ENCODE measurements at places on chromosomes 13 and 19.
A peak's percentile ranks its signal among the peaks of the same experiment; 100 is the strongest.

GRCh38 chr13:45332036-45332830 is 8.8 kb downstream of the TPT1 start:
- DNase-seq, result peak; percentile 89

GRCh38 chr19:56993851-56994250 is 125.9 kb upstream of the USP29 start:
- no peak for DNase-seq

DNA sequence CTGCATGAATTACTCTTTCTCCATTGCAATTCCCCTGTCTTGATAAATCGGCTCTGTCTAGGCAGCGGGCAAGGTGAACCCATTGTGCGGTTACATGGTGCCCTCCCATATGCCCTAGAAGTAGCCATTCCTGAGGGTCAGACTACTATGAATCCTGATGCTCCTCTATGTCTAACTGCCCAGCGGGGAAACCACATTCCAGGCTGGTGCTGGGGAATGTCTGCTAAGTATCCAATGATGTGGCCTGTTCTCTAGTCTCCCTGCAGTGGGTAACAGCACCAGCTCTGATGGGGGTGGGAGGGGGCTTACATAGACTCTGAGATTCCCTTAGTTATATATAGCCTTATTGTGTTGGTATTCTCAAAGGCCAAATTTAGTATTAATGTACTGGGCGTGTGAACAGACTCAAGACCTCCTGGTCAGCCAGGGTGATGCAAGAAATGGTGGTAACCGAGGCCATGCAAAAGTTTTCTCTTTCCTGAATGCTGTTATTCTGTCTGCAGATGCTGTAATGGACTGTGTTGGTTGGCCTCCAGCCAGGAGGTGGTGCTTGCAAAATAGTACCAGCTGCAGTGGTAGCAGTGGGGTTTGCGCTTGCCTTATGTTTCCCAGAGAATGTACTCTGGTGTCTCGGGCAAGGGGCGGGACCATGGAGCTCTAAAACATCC is 564.8 kb upstream of the SLITRK1 start:
- DNase-seq, result peak; percentile 15

DNA sequence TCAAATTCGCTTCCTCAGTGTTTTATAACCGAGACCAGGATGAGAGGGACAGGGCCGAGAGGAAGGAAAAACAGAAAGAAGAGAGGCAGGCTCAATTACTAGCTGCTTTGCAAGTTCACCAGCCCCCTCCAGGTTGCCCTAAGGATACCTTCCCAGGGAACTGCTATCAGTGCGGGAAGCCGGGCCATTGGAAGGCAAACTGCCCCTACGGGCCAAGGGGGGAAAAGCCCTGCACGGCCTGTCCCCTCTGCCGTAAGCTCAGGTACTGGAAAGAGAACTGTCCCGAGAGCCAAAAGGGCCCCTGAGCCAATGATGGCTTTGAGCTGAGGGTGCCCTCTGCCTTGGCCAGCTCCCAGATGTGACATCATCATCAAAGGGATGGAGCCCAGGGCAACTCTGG is 3.2 kb upstream of the ERVV-1 start:
- DNase-seq, result no peak

- DNase-seq, result peak; percentile 21
These were observed 63.8 kb upstream of the RXFP2 start for GRCh38 chr13:31675440-31675953.

GRCh38 chr19:50708179-50708879 is 11.3 kb downstream of the SHANK1 start:
- no peak for DNase-seq

GRCh38 chr19:44592451-44592890 is 20.9 kb upstream of the IGSF23 start:
- DNase-seq, result no peak

DNA sequence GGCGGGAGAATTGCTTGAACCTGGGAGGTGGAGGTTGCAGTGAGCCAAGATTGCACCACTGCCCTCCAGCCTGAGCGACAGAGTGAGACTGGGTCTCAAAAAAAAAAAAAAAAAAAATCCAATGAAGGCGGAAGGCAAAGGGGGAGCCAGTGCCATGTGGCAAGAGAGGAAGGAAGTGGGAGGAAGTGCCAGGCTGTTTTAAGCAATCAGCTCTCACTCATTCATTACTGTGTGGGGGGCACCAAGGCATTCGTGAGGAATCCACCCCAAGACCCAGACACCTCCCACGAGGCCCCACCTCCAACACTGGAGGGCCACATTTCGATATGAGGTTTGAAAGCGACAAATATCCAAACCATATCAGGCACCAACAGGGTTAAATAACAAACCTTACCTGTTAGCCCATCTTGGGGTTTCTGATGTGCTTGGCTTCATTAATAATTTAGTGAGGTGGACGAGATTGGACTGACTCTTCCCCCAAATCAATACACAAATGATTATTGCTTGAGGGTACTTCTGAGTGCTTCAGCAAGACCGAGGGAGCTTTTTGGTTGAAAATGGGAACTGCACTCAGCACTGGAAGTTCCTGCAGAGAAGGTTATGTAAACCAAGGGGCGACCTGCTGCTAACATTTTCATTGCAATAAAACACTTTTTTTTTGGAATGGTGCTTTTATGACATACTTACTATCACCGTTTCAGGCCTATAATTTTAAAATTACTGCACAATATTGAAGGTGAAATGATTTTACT is 7.5 kb upstream of the LRP3 start:
- no peak for DNase-seq

DNA sequence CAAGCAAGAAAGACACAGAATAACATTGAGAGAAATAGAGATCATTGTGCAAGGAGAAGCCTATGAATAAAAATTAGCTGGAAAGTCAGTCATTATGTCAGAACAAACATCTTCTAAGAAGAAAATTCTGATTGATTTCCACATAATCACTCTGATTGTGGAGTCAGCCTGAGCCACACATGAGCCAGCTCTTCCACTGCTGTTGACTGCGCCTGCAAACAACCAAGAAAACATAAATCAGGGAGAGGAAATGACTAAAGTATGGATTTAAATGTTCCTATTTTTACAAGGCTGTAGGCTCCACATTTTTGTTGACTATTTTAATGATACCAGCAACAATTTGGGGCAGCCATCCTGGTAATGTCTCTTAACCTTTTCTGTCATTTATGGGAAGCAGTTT is 962.3 kb downstream of the EFNB2 start:
- peak; percentile 3 for DNase-seq

DNA sequence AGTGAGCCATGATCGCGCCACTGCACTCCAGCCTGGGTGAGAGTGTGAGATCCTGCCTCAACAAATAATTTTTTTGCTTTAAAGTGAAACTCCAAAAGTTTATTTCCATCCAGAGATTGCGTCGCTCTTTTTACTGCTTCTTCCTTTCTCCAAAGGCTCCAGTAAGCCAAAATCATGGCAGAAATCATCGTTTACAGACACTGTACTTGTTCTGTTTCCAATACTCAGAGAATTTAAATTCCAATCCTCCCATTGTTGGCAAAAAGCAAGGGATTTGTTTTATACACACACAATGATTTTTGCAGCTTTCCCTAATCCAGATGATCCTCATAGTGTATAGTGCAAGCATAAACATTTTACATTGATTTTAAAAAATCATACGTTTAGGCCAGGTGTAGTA is 15.3 kb downstream of the FBXO27 start:
- DNase-seq, result no peak

- no peak for DNase-seq
These were observed 102.4 kb upstream of the CSNK1A1L start for GRCh38 chr13:37207691-37208451.

- DNase-seq, result no peak
These were observed 113.7 kb downstream of the DNAJC15 start for GRCh38 chr13:43136920-43137575.

GRCh38 chr13:109154146-109154545 is 524.7 kb downstream of the MYO16 start:
- DNase-seq, result peak; percentile 74

- DNase-seq, result no peak
These were observed 6.2 kb downstream of the THAP8 start for GRCh38 chr19:36047835-36048234.

- no peak for DNase-seq
These were observed 109.2 kb downstream of the FNDC3A start for GRCh38 chr13:49084961-49085360.

DNA sequence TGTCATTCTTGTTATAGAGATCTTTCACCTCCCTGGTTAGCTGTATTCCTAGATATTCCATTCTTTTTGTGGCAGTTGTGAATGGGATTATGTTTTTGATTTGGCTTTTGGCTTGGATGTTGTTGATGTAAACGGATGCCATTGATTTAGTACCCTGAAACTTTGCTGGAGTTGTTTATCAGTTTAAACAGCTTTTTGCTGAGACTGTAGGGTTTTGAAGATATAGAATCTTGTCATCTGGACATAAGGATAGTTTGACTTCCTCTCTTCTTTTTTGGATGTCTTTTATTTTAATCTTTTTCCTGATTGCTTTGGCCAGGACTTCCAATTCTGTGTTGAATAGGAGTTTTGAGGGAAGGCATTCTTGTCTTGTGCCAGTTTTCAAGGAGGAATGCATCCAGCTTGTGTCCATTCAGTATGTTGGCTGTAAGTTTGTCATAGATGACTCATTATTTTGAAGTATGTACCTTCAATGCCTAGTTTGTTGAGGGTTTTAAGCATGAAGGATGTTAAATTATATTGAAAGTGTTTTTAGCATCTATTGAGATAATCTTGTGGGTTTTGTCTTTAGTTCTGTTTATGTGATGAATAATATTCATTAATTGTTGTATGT is 16.8 kb downstream of the ZNF431 start:
- peak; percentile 16 for DNase-seq

GRCh38 chr13:45206340-45206739 is 5.5 kb upstream of the KCTD4 start:
- DNase-seq, result peak; percentile 88

DNA sequence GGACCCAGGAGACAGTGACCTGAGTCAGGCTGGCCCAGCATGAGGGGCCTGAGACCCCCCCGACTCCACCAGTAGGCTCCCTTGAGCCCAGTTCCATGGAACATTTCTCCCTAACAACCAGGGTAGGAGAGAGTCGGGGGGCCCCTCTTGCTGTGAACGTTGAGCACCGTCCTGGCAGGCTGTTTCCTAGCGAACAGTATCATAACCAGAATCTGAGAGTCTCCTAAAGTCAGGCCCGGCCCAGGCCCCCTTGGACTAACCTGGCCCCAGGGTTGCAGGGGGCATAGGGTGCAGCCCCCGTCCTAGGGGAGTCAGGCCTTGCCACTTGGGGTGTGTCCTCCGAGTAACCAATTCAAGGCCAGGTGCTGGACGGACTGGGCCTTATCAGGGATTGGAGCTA is 13.7 kb downstream of the TMEM150B start:
- DNase-seq, result no peak

DNA sequence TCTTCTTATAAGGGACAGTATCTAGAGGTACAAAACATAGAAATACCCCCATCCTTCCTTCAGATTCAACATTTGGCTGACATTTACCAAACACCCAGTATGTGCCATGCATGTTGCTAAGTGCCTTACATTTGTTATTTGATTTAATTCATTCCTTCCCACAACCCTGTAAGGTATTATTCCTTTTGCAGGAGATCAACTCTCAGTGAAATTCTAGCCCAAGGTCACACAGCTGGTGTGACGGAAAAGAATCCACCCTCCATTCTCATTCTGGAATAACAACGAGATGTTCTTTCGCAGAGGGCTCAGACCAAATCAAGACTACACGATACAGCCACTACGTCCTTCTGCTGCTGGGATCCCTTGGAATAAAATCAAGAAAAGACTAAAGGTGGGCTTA is 67.8 kb downstream of the C13orf42 start:
- DNase-seq, result no peak

DNA sequence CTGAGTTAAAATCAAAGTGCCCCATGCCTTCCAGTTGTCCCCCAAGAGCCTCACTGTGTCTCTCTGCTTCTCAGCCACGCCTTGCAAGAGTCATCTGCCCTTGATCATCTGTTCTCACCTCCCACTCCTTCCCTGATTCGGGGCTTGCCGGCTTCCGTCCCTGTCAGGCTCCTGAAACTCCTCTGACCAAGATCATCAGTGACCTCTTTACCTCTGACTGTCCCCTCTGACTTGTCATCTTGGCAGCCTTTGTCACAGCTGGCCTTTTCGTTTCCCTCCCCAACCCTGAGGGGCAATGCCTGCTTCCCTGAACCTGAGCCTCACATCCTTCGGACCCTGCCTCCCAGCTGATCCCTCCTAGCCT is 66.3 kb downstream of the MAP4K1 start:
- DNase-seq, result no peak

DNA sequence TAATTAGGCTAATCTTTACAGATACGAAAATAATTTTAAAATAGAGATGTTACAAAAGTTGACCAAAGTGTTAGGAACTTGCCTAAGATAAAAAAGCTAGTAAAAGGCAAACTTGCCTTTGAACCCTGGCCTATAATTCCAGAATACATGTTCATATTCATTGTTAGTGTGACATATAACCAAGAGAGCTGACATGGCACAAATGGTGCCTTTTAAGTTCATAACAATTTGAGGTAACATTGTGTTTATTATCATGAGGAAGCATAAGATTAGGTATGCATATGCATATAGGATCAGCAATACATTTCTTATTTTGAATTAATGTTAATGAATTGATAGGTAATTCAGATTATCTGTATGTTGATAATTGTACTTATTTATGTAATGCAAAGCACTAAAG is 1537.9 kb upstream of the PRR20A start:
- DNase-seq, result no peak

DNA sequence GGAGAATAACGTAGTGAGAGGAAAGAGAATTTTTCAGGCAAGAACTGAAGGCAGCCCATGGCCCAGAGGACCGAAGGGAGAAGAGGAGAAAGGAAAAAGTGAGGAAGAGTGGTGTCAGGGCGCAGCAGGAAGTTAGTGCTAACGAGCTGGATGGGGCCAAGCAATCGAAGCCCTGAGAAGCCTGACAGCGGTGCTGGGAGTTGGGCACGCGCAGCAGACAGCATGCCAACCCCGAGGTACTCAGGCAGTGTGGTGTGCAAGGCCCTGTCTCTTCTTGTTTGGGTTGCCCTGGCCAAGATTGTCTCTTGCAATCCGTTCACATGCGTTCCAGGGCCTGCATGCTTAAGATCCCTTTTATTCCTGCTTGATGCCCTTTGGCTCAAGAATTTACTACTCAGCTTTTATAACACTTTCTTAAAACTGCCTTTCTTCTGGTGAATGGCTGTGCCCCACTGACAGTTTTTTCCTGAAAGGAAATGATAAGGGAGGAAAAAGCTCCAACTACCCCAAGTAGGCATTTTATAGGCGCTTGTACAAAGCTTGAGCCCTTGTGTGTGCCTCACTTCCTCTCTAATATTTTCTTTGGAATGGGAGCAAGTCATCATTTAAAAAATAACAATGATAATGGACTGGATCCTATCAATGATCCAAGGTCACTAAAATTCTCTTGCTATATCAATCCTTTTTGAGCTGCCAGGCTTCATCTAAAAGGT is 115.4 kb downstream of the FLT1 start:
- DNase-seq, result no peak
